ENCODE measurements at places on chromosomes 6 and 20. TPM values are rescaled to one million over a fixed set of nuclear protein-coding genes. Genes with fewer than 3 reads are reported as not detected.

The TCFL5 gene
- total RNA-seq: 13.1 TPM

The MANEA gene
- total RNA-seq: 10.7 TPM

The TINAG gene
- total RNA-seq: not detected

The BHLHE23 gene
- not detected for total RNA-seq
